Renal cortical epithelial cell (primary cell): ENCODE measurements at places on chromosomes 2 and 18.

DNA sequence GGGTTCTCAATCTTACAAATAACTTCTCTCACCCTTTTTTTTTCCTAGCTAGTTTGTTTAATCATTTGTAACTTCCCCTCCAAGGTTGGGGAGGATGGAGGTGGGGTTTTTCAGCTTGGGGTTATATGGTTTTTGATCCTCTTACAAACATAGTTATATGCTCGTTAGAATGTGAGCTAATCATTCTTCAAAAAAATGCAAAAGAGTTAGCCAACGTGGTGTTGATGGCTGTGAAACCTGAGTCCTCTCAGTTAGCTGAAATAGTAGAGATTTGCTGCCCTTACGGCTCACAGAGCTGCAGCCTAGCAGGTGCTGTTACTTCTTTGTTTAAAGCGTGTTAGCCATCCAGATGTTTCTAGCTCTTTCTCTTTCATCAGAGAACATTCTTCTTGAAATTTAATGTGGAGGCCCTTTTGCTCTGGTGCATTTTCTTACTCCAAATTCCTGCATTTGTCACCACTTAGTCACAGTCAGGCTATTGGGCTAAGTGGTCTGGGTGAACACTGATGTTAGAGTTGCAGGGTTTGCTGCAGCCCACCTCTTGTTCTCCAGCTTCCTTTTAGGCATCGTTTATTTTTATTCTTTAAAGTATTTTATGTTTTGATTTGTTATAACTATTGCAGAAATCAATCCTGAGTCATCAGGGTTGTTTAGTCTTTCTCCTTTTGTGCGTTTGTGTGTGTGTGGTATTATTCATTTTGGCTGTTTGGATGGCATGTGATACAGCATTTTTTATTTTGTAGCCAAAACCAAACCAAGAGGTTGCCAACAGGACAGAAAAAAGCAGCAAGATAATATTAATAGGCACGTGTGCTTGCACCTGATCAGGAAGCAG lies 41.1 kb downstream of the LIMS1 start:
- peak; percentile 89 for DNase-seq

GRCh38 chr2:182972548-182972942 lies 65.7 kb downstream of the NCKAP1 start:
- no peak for DNase-seq

DNA sequence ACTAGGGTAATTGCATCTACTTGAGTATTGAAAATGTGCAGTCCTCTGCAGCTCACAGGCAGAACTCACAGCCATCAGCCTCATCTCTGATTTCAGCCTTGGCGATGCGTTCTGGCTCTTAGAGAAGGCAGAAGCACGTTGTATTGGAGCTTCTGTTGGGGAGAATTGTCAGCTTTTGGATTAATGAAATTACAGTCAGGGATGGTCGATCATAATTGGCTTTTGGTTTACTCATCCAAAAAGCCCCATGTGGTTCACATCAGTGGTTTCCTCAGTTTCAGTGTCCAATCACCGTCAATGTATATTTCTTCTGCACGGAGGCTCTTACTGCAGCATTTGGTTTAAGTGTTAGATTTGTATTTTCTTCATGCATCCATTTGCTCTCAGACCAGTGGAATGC lies 218.5 kb upstream of the SOX11 start:
- DNase-seq: no peak

- DNase-seq: peak; percentile 35
Observed at GRCh38 chr18:21300035-21300907, 58.2 kb downstream of the GREB1L start.

GRCh38 chr2:23091900-23092299 lies 293.1 kb upstream of the KLHL29 start:
- no peak for DNase-seq

GRCh38 chr2:240968731-240969624 lies 29.4 kb upstream of the SNED1 start:
- no peak for DNase-seq

DNA sequence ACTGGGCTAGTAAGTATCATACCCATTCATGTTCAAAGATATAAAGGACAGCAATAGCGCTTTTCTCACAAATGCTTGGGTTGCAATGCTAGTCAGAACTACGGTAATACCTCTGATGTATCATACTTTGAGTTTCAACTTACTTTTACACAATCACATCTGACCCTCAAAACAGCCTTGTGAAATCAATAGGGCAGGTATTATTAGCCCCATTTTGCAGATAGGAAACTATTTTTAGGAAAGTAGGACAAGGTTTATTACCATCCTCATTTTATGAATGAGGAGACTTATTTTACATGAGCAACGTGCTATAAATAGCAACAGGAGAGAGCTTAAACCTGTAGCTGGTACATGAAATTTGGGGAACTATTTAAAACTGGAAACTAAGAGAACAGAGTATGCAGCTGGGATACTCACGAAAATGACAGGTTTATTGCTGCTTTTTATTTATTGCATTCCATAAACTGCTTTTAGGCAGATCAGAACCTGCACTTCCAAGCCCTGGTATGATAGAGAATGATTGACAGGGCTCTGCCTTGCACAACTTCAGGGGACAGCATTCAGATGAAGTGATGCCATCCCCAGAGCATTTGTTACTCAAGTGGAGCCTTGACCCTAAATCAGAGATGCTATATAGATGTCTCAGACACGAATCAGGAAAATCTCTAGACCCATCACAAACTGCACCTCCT lies 42.4 kb upstream of the PPM1B start:
- DNase-seq: peak; percentile 59

GRCh38 chr2:100844514-100844913 lies 24.6 kb downstream of the NPAS2 start:
- no peak for DNase-seq

GRCh38 chr18:54696616-54697293 lies 105.7 kb downstream of the DYNAP start:
- no peak for DNase-seq

DNA sequence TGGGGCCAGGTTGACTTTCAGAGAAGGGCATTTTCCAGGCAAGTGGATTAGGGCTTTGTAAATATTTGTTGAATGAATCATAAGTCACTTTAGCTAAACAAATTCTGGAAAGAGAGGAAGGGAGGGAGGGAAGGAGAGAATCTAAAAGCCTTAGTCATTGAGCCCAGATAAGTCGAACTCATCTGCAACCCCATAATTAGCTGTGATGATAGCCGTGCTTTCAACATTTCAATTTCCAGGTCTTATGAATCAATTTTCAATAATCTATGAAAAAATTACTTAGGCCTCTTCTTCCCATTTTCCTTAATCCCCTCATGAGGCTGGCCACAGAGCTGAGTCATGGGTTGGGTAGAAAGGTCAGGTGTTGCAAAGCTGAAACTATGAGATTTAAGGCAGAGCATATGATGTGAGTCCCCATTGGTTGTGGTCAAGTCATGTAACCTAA lies 111.9 kb upstream of the MAPRE2 start:
- DNase-seq: peak; percentile 87

DNA sequence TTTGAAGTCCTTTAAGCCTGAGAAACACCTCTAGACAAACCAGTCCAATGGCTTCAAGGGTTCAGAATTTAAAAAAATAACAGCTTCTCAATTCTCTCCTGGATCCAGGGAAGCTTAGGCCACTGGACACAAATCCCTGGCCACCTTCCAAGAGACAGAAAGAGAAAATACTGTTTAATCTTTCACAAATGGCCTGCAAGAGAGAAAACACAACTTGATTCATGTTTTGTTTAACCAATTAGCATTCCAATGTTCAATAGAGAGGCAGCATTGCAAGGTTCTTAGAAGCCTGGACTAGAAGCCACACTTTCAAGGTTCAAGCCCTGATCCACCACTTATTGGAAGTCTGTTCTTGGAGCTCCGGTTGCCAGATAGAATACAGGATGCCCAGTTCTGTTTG lies 109.0 kb upstream of the PARD3B start:
- DNase-seq: peak; percentile 63

GRCh38 chr18:69559604-69560003 lies 158.9 kb downstream of the DOK6 start:
- DNase-seq: no peak

DNA sequence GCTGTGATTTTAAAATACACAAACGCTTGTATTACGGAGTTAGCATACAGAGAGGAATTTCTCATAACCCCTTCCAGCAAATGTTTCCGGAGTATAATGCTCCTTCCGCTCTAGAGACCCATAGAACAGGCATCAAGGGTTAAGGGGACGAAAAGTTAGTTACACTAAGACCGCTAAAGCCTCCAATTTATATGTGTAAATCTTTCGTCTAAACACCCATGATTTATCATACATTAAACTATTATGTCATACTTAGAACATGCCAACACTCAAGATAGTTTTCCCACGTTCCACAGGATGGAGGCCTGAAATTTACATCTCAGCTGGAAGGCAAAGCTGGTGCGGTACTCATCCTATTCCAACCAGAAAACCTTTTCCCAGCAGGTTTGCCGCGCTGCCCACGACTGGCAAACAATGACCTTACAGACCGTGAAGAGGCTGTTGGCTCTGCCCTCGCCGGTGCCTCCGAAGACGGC lies 650 bp downstream of the ORMDL1 start:
- DNase-seq: peak; percentile 41

GRCh38 chr2:18304849-18305248 lies 255.6 kb downstream of the RDH14 start:
- no peak for DNase-seq
